ENCODE measurements at places on chromosomes 13 and 19.

- DNase-seq: no peak
Observed at GRCh38 chr13:97257800-97258799, 36.0 kb downstream of the MBNL2 start.

GRCh38 chr19:49287141-49287770, 37.7 kb downstream of the SLC6A16 start:
- DNase-seq: no peak

GRCh38 chr13:66659701-66660467, 570.3 kb downstream of the PCDH9 start:
- no peak for DNase-seq

GRCh38 chr13:39311619-39312018, 273.4 kb downstream of the NHLRC3 start:
- no peak for DNase-seq

- no peak for DNase-seq
Observed at GRCh38 chr13:27583645-27584044, 36.7 kb downstream of the LNX2 start.

- DNase-seq: no peak
Observed at GRCh38 chr13:27496536-27497273, 46.3 kb upstream of the MTIF3 start.

GRCh38 chr13:39536906-39537305, 66.1 kb downstream of the LHFPL6 start:
- no peak for DNase-seq

- DNase-seq: peak; percentile 64
Observed at GRCh38 chr19:15551293-15552004, 43.1 kb downstream of the CYP4F22 start.

- no peak for DNase-seq
Observed at GRCh38 chr13:99834246-99834645, 137.3 kb downstream of the ZIC5 start.

DNA sequence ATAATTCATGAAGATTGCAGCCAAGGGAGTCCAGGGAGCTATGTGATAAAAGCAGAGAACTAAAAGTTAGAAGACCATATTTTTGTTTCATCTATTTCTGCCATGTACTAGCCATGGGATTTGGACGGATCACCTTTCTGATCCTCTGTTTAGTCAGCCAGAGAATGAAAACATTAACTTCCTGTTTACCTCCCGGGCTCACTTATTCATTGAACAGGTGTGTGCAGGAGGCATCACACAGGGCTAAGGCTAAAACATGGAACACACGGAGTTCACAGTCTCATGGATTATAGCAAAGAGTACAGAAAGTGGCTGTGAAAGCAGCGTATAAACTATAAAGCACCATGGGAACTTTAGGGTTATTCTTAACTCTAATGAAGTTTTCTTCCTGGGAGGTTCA, 96.8 kb downstream of the GPR12 start:
- DNase-seq: no peak

DNA sequence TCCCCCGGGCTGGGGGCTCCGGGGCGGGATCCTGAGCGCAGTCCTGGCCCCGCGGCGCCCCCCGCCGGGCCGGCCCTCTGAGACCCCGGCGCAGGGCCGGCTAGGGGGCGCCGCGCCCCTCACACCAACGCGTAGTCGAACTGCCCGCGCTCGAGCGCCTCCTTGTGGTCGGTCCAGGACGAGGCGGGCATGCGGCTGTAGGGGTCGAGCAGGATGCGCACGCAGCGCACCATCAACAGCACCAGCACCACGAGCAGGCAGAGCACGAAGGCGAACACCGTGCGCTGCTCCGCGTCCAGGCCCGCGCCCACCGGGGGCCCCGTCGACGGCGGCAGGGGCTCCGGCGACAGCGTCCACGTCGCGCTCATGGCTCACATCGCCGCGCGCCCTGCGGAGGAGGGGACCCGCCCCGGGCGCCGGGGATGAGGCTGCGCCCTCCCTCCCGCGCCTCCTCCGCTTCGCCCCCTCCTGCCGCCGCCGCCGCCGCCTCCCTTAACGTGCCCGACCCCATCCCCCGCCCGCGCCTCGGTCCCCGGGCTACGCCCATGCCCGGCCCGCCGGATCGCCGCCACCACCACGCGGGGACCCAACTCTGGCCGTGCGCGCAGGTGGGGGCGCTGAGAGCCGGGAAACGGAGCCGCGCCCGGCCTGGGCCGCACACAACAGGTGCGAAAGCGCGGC, 624 bp downstream of the CTXN1 start:
- peak; percentile 70 for DNase-seq

GRCh38 chr19:2550431-2551171, 74.7 kb downstream of the GADD45B start:
- DNase-seq: no peak

DNA sequence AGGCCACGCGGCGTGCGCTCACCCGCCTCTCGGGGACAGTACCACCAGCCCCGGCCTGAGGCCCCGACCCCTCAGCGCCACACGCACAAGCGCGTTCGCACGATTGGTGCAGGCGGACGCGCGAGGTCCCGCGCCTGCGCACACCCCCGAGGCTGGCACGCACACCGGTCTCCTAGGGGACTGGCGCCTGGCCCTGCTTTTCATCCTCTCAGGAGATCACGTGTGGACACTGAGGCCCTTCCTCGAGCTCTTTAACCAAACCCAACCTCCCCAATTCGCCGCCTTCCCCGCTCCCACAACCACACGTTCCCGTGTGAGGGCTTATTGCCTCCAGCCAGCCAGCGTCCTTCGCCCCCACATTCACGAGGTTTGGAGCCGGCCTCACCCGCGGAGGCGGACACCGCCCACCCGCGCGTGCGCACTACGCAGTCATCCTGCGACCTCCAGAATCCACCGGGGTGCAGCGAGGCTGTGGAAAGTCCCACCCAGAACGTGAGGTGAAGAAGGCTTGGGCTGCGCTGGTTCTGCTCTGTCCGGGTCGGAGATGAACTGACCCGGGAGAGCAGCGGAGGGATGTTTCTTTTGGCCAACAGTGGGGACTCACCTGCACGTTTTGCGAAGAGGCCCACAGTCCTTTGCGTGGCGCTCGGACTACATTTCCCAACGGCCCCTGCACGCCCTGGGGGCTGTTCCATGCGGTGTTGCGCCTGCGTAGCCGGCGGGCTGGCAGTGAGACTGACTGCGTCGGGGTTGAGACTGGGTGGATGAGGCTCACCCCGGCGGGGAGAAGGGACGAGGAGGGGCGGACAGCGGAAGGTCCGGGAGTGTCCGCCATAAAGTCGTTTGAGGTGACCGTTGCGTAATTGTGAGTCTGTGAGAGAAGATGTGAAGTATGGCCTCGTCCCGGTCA, 539 bp upstream of the ZNF667 start:
- peak; percentile 43 for DNase-seq

- DNase-seq: no peak
Observed at GRCh38 chr19:39582442-39582841, 19.9 kb upstream of the LGALS13 start.

- no peak for DNase-seq
Observed at GRCh38 chr19:53311044-53311443, 22.5 kb upstream of the ZNF845 start.

DNA sequence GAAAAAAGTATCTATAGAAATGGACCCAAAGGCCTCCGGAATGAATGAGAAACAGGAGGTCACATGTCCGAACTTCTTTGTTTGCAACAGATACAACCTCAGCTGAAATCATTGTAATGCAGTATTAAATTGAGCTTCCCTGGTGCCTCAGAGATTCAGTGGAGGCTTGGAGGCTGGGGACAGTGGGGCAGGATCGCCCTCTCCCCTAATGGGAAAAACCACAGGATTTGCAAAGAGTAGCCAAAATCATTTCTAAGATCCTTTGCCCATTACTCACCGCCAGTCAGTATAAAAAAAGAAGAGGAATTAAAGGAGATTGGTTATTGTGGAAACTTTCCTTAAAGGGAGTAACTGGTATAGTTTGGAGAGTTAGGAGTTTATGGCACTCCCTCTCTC, 30.4 kb upstream of the IRS2 start:
- DNase-seq: no peak

GRCh38 chr13:74162135-74162534, 27.9 kb upstream of the KLF12 start:
- DNase-seq: no peak

GRCh38 chr13:25186187-25186586, 14.1 kb upstream of the AMER2 start:
- DNase-seq: no peak

- no peak for DNase-seq
Observed at GRCh38 chr13:40562975-40563349, 103.5 kb downstream of the FOXO1 start.

DNA sequence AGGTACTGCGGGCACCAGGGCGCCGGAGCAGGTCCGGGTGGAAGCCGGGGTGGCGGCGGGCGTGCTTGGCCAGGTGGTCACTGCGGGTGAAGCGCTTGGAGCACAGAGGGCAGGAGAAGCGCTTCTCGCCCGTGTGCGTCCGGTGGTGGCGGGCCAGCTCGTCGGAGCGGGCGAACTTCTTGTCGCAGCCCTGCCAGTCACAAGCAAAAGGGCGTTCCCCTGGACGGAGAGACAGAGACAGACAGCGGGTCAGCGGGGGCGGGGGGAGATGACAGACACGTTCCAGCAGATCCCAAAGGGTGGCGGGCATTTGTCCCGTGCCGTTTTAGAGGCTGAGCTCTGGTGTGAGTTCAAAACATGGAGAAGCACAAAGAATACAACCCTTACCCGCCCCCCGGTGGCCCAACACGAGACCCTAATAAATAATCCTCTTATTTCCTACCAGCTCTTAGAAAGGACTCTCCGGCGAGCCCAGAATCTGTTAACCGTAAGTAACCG, 6.3 kb upstream of the REXO1 start:
- no peak for DNase-seq

- no peak for DNase-seq
Observed at GRCh38 chr19:48914181-48914580, 14.1 kb downstream of the NUCB1 start.

DNA sequence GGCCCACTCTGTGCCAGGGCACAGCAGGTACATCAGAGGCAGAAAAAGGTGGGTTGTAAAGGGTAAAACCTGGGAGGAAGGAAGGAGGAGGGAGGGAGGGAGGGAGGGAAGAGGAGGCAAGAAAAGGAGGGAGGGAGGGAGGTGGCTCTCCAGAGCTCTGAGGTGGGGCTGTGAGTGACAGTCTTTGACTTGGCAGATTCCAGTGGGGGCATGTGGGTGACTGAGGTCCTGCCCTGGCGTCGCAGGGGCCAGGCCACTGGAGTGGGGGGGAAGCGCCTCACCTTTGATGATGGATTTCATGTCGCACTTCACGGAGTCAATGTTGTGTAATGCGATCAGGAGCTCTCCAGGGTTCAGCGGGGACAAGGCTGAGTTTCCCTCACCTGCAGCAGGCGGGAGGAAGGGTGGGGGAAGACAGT, 6.0 kb upstream of the RSPH6A start:
- DNase-seq: no peak

DNA sequence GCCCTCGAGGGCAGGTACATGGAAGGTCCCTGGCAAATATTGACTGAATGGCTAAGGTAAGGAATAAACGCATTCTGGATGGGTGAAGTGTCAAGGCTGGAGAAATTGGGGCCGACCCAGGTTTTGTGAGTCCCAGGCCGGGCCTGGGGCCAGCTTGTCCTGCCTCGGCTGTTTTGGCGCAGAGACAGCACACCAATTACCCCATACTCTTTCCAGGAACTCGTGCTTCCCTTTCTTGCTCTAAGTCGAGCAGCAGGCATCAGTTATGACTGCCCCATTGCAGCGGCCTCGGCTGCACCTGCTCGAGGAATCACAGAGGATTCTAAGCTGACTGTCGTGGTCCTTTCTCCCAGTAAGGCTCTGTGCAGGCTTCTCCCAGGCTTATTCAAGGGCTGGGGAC, 67.1 kb downstream of the ZNF536 start:
- no peak for DNase-seq

DNA sequence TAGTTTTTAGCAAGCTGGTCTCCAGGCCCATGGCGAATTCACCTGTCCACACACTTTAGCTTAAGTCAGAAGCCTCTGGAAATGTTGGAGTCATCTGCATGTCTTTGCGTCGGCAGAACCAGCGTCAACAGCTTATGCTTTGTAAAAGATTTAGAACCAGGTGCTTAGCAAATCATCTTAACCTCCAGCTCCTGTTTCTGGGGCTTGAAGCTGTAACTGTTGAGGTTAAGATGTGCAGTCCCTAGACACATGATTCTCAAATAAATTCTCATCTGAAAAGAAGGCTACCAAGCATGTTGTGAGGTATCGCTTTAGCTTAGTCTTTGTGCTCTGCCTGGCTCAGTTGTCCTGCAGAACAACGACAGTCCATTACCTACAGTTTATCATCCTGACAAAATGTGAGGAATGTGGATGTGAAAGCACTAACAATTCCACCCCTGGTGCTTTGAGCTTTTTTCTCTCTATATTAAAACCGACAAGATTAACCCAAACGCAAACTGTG, 4.4 kb downstream of the EFNB2 start:
- no peak for DNase-seq

DNA sequence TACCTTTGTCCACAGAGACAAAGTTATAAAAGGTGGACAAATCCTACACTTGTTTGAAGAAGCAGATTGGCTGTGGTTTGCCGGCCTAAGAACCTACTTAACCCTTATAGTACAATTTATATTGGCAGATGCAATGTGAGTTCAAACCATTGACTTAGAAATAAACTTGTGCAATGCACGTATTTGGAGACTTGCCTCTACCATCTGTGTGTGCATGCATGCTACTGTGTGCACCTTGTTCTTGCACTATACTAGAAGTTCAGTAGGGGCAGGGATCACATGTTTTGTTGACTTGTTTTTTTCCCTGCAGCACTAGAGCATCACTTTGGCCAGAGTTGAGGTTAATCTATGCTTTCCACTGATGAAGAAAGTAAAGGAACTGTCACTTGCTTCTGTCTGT, 163.1 kb upstream of the SERP2 start:
- DNase-seq: no peak

GRCh38 chr19:5326986-5327623, 13.5 kb downstream of the PTPRS start:
- DNase-seq: no peak

GRCh38 chr13:64791373-64791772, 2438.8 kb downstream of the PCDH9 start:
- no peak for DNase-seq

DNA sequence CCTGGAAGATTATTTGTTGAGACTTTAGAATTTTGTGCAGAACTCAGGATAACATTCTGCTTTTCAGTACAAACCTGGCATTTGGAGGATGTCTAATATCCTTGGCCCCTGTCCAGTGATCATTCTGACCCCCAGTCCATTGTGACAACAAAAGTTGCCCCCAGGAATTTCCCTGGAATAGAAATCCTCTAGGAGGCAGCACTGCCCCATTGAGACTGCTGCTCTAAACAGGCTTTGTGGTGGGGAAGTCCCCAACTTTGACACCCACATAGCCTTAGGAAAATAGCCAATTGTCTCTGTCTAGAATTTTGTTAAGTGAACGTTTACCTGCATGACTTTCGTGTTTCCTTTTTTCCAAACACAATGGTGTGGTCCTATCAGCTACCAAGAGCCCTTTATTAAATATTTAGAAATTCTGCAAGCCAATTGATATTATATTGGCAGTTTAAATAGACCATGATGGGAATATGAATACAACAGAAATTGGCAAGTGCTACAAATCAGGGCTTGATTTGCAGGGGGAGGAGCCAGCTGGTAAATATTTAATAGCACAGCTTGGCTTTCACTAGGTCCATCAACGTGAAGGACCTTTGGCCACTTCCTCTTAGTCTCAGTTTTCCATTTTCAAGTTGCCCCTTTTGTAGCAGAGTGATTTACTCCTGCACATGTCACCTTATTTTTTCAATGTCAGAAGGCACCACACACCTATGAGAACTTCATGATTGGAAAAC, 451.7 kb downstream of the EFNB2 start:
- no peak for DNase-seq
